AML-193 (cell line): ENCODE measurements at places on chromosomes 1 and 21.

DNA sequence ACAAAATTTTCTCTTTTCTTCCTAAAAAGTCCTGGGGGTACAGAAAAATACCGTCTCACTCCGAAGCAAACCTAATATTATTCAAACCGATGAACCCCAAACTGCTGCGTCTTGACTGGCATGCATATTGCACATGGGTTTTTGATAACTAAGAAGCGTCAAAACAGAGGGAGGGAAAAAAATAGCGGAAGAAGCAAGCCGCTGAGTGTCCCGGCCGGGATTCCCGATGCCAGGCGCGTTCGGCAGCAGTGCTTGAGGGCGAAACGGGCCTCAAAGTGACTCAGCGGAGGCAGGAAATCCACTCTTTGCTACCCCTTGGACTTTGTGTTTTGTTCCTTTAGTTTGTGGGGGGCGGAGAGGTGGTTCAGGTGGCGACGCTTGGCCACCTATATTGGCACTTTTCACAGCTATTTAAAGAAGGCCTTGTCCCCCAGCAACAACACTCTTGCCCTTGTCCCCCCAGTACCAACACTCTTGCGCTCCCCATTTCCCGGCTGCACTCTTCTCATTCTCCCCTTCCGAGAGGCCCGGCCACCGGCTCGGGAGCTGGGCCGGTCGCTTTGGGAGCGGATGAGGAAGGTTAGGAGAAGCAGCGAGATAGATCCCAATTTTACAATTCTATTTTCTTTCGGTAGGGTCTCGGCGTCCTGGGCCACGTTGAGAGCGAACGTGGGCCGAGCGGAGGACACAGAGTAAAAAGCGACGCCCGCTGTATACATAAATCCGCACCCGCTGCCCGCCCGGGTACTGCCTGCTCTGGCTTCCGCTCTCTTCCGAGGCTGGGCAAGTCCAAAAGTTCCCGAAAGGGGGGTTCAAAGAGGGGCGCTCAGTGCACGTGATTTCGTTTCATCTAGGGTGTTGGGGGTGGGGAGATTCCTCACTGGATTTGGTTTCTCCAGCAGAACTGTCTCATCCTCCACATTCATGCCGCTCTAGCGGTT, 2.5 kb downstream of the LMX1A start:
- no peak for DNase-seq

- no peak for DNase-seq
Measured at GRCh38 chr1:236951672-236952071, 52.6 kb downstream of the MT1HL1 start.

- DNase-seq, result peak; percentile 37
Measured at GRCh38 chr1:159077120-159077961, 775 bp upstream of the AIM2 start.

- DNase-seq, result no peak
Measured at GRCh38 chr1:77688939-77689338, 6.5 kb upstream of the ZZZ3 start.

DNA sequence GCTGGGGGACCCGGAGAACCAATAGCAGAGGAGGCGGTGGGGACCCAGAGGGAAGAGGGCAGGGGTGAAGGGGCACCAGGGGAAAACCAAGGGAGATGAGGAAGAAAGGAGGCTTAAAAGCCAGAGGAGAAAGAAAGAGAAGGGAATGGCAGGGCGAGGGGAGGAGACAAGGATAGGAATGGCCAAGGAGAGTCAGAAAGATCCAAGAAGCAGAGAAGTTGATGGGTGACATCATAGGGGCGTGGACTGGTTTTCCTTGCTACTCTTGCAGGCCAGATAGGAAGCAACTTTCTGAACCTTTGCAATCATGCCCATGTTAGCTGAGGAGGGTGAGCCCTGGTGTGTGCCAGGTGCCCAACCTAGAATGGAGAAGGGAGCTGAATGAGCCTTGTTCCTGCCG, 5.4 kb downstream of the NPR1 start:
- DNase-seq, result no peak

DNA sequence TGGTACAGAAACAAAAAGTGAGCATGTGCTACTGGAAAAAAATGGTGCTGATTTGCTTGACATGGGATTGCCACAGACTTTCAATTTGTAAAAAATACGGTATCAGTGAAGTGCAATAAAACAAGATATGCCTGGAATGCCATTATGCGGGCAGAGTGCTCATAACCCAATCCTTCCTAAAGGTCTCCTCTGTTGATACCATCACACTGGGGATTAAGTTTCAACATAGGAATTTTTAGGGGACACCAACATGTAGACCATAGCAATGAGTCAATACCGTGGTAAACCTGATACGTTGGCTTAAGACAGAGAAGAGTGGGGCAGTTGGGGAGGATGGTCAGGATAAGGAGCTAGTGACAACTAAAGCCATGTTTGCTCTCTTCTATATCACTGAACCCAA, 20.5 kb downstream of the MX1 start:
- no peak for DNase-seq

DNA sequence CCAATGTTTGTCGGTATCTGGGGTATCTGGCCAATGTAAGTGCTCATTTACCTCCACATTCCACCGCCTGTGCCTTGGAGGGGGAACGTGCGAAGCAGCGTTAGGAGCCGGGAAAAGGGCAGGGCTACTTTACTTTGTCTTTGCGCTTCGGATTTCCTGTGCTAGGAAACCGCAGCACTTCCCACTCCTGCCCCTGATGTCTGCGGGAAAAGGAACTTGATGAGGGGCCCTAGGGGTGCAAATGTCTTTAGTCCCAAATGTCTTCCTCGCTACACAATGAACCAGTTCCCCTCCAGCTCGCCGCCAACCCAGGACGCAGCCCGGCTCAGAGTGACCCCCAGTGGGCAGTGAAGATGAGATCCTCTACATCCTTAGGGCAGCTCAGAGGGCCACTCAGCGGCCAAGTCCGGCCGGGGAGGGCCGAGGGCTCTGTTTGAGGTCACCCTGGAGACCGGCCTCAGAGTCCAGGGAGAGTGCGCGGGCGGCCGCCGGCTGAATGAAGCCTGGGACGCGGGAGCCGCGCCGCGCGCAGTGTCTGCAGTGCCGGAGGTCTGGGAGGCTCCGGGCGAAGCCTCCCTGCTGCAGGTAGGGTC, at the start of gene DYNLT5:
TSS of gene DYNLT5 (plus strand) at position 460 of the 593 bp plus-strand sequence. CDS start 2,200 bp downstream, outside the sequence.
- no peak for DNase-seq

- DNase-seq, result no peak
Measured at GRCh38 chr1:79629414-79629813, 622.9 kb upstream of the ADGRL4 start.

- no peak for DNase-seq
Measured at GRCh38 chr1:77991638-77992037, 12.8 kb upstream of the FUBP1 start.

- no peak for DNase-seq
Measured at GRCh38 chr21:38266732-38267131, 9.9 kb downstream of the KCNJ15 start.

- no peak for DNase-seq
Measured at GRCh38 chr21:23729331-23729730, 1878.0 kb downstream of the MRPL39 start.

- DNase-seq, result no peak
Measured at GRCh38 chr1:239386453-239387303, at the start of gene CHRM3. TSS of gene CHRM3 (plus strand) at chr1:239386568. CDS start at chr1:239907452, 520,884 bp downstream.

DNA sequence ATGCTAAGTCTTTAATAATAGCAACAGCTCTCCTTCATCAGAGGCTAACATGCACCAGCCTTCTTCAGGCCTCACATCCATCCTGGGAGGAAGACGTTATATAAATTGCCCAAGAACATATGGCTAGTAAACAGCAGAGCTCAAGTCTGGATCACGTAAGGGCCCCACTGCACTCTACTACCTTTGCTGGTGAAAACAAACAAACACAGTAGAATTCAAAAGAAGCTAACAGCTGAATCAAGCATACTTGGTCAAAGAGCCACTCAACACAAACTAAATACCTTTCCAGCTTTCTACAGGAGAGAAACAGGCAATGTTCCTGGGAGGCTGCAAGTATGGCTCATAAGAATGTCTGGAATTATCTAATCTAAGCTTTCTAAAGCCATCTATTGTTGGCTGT, 66.0 kb downstream of the WLS start:
- DNase-seq, result no peak

DNA sequence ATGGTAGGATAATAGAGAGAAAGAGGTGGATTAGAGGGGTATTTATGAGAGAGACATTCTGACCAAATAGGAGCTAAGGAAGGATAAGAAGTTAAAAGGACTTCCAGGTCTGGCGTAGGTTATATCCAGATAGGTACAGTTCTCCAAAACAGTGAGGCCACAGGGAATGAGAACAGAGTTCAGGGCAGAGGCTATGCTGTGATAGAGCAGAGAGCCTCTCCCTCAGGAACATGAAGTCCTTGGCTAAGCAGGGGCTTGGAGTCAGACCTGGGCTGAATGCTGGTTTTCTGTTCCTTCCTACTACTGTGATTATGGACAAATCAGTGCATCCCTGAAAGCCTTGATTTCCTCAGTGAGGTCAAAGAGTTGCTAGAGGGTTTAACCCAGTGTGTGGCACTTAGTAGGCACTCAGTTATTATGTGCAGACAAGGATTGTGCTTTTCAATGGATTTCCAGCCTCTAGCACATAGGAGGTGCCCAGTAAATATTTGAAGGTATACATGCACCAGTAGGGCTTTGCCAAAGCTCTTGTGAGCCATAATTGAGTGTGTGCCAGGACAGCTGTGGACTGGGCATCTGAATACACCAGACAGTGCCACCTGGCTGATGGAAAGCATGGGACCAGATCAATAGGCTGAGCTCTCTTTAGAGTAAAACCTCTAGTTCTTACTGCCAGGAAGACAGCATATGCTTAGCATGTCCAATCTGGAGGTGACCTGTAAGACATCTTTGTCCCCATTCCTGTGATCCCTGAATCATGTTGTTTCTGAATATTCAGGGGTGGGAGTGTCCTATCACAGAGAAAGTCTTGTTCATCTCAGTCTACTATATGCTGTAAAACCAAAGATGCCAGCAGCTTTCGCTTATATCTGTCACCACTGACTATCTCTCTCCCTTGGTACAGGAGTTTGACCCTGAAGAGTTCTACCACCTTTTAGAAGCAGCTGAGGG, 111.1 kb downstream of the PIK3R3 start:
- DNase-seq, result no peak

GRCh38 chr1:166471359-166471758, 304.6 kb upstream of the FAM78B start:
- DNase-seq, result no peak

- DNase-seq, result peak; percentile 39
Measured at GRCh38 chr1:26542771-26543451, 13.3 kb downstream of the RPS6KA1 start.

GRCh38 chr1:56798053-56798471, 21.1 kb downstream of the FYB2 start:
- no peak for DNase-seq

GRCh38 chr1:87325982-87326738, 2.5 kb upstream of the LMO4 start:
- DNase-seq, result peak; percentile 50

GRCh38 chr1:116431870-116432500, 58.9 kb downstream of the ATP1A1 start:
- no peak for DNase-seq
